Stimulated activated naive CD8-positive, alpha-beta T cell treated with anti-CD3 and anti-CD28 coated beads, Interleukin-15, Interleukin-2, amounts not matched to agents 100 U/mL and 50 U/mL, for 24 hours (primary cell): ENCODE measurements at places on chromosomes 2 and 18.

DNA sequence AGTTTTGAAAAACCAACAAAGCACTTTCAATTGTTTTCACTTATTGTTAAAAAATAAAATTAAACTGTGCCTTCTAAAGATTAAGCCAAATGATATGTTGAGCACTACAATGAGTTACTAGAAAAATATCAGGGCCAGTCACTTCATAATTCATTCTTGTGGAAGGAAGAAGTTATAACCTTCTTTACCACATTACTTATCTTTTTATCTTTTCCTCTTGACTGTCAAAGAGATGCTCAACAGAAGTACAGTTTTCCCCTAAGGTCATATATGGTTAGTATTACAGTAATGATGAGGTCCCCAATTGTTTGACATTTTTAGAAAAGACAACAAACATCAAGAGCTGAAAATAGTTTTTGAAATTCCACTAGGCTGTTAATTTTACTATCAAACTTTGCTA lies 9.4 kb downstream of the PELI1 start:
- no peak for DNase-seq

GRCh38 chr18:48945953-48946217 lies 4.9 kb downstream of the SMAD7 start:
- DNase-seq: no peak

DNA sequence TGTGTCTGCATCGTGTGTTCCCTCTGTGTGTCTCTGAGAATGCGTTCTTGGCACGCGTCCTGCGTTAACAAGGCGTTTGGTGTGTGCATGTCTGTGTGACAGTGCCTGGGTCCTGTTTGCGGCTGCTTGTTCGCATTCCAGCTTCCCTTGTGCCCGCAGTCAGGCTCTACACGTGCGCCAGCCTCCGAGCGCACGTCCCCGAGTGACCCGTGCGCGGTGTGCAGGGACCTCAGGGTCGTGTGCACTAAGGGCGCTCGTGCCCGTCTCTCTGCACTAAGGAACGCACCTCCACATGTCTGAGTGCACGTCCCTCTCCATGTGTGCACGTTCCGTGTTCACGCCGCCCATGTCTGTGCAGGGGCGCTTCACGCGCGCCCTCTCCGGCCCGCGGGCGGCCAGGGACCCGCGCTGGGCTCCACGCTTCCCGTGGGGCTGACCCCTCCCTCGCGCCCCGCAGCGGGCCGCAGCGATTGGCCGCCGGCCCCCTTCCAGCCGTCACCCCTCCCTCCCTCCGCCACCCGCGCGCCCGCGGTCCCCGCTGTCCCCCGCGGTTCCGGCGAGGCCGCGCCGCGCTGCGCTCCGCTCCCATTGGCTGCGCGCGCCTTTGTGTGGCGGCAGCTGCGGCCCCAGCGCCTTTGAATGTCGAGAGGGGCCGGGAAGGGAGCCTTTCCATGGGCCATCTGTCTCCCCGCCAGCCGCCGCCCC lies 229.4 kb downstream of the HAUS1 start:
- DNase-seq: peak; percentile 34

DNA sequence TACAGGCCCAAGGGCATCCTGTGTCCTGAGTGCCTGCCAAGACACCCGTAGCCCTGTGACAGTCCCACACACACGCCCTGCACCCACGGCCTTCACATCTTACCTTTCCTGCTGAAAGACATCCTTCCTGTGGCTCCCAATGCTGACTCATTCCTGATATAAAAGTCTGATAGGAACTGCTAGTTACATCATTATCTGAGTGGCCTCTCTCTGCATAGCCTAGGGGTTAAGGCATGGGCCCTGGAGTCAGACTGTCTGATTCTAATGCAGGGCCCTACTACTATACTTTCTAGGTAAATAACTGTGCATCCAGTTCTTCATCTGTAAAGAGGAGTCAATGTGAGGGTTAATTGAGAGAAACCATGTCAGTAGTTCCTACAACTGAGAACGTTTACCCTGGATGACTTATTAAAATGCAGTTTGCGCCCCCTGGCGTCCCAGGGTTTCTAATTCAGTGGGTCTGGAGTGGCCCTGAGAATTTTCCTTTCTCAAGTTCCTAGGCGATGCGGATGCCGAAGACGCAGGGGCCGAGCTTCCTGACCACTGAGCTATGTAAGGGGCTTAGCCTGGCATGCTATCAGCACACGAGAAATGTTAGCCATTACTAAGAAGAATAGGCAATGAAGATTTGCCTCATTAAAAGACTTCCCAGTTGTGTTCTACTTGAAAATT lies 6.0 kb upstream of the GPR45 start:
- DNase-seq: peak; percentile 80

DNA sequence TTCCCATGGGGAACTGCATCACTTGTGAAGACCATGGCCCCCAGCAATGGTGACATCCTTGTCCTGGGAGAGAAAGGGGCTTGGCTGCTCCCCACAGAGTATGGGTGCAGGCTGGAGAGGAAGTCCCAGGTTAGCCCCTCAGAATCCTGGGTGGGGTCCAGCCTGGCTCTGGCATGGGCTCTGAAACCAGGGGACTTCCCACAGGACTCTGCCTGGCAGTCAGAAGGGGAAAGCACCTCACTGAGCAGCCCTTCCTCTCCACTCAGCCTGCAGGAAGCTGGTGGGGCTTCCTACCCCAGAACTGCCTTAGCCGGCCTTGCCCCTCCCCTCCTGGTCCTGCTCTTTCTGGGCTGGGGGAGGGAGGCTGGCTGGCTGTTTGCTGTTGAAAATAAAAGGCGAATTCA lies 3.7 kb downstream of the NEURL3 start:
- DNase-seq: peak; percentile 33

GRCh38 chr2:29724282-29724681 lies 197.1 kb downstream of the ALK start:
- no peak for DNase-seq

DNA sequence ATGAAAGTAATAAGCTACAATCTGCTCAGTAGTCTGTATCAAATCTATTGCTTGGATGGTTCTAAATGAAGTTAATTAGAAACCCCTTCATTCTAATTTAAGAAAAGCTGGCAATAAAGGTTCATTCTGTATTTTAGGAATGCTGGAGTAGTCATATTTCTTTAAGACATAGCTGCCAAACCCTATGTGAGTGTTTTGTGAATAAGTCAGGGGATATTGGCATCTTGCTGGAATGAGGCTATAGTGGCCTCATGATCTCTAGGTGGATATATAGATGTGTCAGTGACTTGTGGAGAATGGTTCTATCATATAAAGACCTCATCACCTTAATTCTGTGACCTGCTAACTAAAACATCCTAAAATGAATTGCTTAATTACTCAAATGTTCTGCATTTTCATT lies 196.3 kb downstream of the PDE1A start:
- DNase-seq: no peak

GRCh38 chr2:19823507-19823906 lies 78.3 kb downstream of the TTC32 start:
- no peak for DNase-seq

GRCh38 chr18:55235094-55235461 lies 275.8 kb upstream of the CCDC68 start:
- DNase-seq: no peak

- DNase-seq: no peak
Measured at GRCh38 chr18:67385455-67385854, 131.1 kb downstream of the DSEL start.

GRCh38 chr2:72148003-72148836 lies 558 bp upstream of the CYP26B1 start:
- no peak for DNase-seq

DNA sequence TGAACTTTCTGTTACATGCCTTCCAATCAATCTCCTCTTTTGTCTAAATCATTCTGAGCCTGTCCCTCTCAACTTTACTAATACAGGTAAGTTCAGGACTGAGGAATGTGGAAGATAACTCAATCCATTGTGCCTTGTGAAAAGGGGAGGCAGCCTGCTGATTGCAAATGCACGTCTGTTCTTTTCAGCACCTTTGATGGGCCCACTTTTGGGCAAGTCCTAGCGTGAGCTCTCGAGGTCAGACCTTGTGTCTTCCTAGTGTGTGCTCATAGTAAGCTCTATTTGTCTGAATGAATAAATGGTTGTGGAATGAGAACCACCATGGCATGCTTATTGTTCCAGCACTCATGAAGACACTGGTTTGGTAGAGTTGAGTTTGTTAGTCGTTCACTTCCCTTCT lies 50.4 kb upstream of the REL start:
- no peak for DNase-seq

DNA sequence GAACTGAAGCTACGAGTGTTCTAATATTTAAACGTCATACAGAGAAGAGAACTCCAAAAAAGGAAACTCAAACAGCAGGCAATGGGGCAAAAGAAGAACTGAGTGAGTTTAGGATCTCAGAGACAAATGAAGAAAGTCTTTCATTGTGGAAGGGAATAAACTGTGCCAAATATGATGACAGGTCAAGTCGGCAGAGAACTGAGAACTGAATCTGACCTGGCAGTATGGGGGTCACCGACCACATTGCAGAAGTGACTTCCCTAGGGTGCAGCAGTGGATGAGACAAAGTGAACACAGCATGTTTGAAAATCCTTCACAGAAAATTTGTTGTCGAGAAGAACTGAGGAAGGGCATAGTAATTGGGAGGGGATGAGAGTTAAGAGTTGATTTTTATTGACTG lies 55.9 kb downstream of the TTC21B start:
- DNase-seq: no peak

- no peak for DNase-seq
Measured at GRCh38 chr2:200490001-200490400, 19.9 kb downstream of the KCTD18 start.

- peak; percentile 11 for DNase-seq
Measured at GRCh38 chr2:9336241-9336575, 87.1 kb downstream of the ITGB1BP1 start.

GRCh38 chr18:62140259-62140658 lies 46.6 kb downstream of the PIGN start:
- no peak for DNase-seq

DNA sequence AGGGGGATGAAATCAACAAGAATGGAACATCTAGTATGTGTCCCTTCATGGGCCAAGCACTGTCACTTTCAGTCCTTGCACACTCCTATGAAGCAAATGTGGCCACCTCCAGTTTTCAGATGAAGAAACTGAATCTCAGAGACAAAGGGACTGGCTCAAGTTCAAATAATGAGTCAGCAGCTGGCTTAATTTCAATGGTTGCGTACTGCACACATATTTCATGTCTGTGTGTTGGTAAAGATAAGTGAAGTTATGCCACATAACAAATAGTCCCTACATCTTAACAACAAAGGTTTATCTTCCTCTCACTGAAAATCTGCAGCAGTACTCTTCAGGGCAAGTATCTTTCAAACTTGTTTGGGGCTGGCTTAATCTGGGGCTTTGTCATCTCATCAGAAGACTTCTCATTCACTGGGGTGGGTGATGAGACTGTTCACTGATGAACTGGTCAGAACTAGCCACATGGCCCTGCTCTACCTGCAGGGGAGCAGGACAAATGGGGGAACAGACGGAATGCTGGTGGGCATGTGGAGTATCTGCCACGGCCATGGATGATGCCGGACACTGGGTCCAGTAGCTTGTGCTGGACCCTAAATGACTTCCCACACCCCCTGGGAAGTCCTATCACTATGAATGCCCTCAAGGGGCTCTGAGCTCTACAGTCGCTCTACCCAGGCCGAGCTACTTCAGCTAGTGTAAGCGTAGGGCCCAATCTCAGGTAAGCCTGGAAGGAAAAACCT lies 263.2 kb downstream of the CYP26B1 start:
- DNase-seq: no peak

DNA sequence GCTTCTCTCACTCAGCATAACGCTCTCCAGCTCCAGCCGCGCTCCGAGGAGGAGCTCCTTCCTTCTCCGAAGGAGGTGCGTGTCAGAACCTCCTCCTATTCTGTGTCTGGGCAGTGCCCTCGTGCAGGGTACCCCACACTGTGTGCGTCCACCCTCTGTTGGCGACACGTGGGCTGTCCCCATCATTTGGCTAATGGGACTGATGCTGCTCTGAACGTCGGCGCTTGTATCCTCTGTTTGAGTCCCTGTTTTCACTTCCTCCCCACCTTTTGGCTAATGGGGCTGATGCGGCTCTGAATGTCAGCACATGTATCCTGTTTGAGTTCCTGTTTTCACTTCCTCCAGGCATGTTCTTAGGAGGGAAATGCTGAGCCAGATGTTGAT lies 22.2 kb downstream of the KCNG2 start:
- DNase-seq: no peak

GRCh38 chr2:11748018-11748860 lies 1.8 kb downstream of the LPIN1 start:
- DNase-seq: peak; percentile 49

- DNase-seq: no peak
Measured at GRCh38 chr2:156765043-156765442, 328.9 kb downstream of the GPD2 start.

- no peak for DNase-seq
Measured at GRCh38 chr2:238502088-238502810, 75.5 kb downstream of the ASB1 start.

- no peak for DNase-seq
Measured at GRCh38 chr2:199668645-199669044, 182.3 kb downstream of the FTCDNL1 start.

DNA sequence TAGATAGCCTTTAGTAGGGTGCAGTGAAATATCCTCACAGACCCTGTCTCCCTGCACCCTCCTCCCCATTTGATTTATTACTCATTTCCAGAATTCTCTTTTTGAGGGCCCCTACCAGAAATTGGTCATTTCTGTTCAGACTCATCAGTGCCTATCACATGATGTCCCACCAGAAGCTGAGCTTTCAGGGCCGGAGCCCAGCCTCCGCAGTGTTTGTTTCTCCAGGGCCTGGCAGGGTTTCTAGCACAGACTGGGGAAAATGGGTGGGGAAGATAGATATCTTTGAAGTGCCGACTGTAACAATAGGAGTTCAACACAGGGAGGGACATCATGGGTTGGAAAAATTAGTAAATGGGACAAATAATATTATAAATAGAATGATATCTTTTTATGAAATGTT lies 208.0 kb downstream of the PTGR3 start:
- DNase-seq: no peak

- no peak for DNase-seq
Measured at GRCh38 chr2:85553184-85553583, 8.1 kb downstream of the GGCX start.

- DNase-seq: no peak
Measured at GRCh38 chr2:106545007-106545406, 57.8 kb downstream of the CD8B2 start.

DNA sequence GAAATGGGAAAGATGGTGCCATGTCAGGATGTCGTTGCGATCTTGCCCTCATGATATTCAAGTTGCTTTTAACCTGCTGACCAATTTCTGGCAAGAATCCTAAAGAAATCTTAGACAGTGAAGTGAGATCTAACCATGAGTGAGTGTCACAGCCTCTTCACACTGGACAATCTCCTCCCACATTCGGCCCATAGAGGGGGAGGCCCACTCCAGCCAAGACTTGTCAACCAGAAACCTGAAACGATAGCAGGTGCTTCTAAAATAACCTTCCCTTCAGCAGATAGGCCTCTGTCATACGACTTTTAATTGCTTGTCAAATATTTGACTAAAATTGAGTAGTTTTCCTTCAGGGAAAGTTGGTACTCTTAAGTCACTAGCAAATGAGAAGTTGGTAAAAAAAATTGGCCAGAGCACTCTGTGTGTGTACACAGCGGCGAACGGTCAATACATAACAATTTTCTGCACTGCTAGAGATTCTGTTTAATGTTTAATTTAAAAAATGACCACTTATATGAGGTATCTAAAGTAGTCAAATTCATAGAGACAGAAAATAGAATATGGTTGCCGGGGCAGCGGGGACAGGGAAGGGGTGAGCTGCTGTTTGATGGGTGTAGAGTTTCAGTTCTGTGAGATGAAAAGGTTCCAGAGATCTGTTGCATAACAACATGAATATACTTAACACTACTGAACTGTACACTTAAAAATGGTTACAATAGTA lies 110.2 kb downstream of the VAPA start:
- DNase-seq: no peak
